NCI-H446 treated with DMSO at 0.1 percent for 48 hours (cell line): ENCODE measurements at places on chromosomes 12 and 14.

DNA sequence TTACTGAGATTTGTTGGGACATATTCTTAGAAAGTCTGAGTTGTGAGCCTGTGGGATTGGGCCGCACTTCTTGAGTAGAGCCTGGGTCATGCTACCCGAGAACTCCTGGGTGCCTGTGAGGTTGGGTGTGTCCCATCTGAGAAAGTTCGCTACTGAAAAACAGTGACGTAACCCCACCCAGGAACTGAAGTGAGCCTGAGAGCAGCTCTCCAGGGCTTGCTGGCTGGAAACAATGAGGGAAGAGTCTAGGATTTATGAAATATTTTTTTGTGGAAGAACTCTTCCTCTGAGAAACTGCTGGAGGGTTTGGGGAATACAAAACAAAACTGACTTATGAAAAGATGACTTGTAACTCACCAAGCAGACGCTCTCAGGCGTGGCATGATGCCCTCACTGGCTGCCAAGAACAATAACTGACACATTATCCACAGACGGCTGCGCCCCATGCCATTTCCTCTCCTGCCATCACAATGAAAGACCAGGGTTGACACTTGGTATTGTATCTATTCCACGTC is 69.2 kb downstream of the RASSF3 start:
- peak; percentile 80 for DNase-seq

- DNase-seq = no peak
Observed at GRCh38 chr12:88566430-88566829, 13.8 kb downstream of the KITLG start.

- DNase-seq = no peak
Observed at GRCh38 chr14:95862243-95862642, 14.4 kb upstream of the TUNAR start.

DNA sequence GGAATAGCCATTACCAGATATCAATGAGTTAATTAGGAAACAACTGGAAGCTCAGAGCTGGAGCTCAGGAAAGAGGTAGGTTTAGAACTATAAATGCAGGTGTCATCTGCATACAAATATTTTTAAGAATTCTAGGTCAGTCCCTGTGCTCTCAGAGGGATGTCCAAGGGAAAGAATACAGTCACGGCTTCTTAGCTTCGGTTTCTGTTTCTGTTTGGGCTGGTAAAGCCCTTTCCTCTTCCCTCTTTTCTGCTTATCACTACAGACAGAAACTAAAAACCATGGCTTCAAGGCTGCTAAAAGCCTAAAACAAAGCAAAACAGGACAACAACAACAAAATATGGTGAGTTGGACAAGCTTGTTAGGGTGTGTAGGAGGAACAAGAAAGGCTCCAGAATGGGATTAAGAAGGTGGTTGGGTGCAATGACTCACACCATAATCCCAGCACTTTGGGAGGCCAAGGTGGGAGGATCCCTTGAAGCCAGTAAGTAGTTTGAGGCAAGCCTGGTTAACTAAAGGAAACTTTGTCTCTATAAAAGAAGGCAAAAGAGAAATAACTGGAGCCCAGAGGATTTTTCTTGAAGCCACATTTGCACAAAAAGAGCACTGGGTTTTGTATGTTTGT is 113.0 kb downstream of the SEC23A start:
- no peak for DNase-seq
